ENCODE measurements at places on chromosomes 6 and 20.

DNA sequence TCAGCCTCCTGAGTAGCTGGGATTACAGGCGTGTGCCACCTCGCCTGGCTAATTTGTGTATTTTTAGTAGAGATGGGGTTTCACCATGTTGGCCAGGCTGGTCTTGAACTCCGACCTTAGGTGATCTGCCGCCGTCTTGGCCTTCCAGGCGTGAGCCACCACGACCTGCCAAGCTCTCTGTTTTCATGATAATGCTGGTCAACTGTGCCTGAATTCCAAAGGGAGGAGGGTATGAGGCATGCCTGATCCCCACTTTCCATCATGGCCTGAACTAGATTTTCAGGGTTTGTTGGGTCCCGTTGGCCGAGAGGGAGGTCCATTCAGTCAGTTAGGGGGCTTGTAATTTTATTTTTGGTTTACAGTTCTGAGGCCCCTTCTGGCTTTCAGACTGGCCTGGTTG is 28.0 kb upstream of the ANGPT4 start:
- DNase-seq: no peak

- no peak for DNase-seq
Observed at GRCh38 chr20:32516583-32517517, 68.3 kb downstream of the NOL4L start.

GRCh38 chr6:130417951-130418350 is 52.1 kb downstream of the TMEM200A start:
- DNase-seq: peak; percentile 57

- no peak for DNase-seq
Observed at GRCh38 chr6:29749308-29749662, 26.1 kb downstream of the HLA-F start.

DNA sequence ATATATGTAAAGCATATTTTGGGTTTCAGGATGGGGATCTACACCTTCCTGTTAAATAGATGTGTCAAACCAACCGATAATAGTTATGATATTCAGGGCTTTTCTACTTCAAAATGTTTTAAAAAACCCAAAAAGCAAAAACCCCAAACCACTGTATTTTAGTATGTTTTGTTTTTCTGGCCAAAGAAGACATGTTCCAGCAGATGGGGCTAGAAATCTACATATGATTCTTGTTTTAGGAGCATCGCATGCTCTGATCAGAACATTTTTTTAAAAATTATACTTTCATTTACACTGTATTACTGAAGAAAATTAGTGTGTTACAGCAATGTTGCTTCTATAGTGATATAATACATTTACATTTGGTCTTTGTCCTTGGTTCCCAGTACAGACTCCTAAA is 11.0 kb downstream of the RMND1 start:
- peak; percentile 62 for DNase-seq

DNA sequence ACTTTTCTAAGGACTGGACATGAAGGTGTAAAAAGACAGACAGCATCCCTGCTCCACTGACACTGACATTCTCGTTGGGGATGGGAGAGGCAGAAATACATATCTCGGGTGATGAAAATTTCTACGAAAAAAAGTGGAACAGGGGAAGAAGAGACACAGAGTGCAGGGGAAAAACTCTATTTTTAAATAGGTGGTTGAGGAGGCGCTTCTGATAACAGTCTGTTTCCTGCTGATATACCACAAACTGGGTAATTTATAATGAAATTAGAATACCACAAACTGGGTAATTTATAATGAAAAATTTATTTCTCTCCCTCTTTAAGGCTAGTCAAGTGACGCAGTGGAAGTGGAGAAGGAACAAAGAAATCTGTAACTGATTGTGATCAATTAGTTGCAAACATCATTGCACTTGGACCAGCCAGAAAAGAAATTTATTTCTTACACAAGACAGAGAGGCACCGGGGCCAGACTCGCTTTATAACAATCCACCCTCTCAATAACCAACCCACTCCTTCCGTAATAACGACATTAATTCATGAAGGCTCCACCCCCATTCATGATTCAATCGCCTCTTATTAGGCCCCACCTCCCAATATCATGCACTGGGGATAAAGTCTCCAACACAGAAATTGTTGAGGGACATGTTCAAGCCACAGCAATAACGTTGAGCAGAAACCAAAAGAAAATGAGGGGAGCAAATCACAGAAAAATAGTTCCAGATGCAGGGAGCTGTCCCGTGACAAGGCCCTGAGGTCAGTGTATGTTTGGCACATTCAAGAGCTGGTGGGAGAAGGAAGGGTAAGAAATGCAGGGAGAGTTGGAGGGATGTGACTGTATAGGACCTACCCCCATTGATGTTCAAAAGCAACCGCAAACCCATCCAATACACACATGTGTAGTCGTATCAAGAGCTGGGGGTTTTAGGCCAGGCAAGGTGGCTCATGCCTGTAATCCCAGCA is 6.6 kb upstream of the SRSF6 start:
- no peak for DNase-seq

- peak; percentile 11 for DNase-seq
Observed at GRCh38 chr20:24580006-24580405, 110.6 kb downstream of the SYNDIG1 start.

DNA sequence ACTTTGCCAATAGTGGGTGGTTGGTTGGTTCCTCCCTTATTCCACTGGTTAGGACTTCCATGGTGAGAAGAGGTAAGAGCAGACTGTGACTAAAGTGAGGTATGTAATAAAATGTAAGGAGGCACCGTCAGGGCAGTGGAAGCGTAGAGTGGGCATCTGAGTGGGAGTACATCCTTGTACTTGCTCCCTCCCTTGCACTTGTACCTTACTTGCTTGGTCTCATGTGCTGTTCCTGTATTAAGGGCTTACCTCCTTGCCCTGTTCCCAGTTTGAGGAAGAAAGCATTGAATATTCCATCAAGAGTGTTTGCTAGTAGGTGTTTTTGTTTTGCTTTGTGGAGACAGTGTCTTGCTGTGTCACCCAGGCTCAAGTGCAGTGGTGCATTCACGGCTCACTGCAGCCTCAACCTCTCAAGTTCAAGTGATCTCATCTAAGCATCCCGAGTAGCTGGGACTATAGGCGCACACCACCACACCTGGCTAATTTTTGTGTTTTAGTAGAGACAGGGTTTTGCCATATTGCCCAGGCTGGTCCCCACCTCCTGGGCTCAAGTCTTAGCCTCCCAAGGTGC is 25.5 kb downstream of the AMD1 start:
- no peak for DNase-seq

GRCh38 chr6:108380876-108381275 is 86.0 kb downstream of the AFG1L start:
- no peak for DNase-seq

- DNase-seq: no peak
Observed at GRCh38 chr6:17031961-17032360, 69.9 kb upstream of the STMND1 start.

DNA sequence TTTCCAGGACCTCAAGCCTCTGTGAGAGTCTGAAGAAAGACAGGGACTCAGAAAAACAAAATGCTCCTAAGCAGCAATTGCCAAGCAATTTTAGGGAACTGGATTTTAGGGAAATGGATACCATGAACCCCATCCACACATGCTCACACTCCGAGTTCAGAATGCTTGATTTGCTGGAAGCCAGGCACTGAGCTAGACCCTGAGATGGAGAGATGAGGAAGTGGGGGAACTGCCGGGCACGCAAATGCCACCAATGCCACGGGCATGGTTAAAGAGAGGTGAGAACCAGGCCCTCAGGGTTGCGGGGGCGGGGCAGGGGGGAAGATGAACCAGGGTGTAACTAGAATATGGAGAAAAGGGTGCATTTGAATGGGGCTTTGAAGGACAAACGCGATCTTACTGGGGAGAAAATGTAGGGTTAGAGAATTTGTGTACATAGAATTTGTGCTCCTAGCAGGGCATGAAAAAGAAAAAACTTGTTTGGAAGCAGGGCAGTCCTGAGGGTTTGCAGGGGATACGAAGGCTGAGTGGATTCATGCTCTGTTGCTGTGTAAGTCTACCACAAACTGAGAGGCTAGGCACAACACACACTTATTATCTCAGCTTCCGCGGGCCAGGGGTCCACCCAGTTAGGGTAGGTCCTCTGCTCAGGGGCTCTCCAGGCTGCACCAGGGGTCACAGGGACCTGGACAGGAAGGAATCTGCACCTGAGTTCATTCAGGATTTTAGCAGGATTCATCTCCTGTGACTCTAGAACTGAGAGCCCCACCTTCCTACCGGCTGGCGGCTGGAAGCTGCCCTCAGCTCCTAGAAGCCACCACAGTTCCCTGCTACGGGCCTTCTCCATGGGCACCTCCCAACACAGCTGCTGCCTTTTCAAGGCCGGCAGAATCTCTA is 108.0 kb downstream of the SNX5 start:
- no peak for DNase-seq

DNA sequence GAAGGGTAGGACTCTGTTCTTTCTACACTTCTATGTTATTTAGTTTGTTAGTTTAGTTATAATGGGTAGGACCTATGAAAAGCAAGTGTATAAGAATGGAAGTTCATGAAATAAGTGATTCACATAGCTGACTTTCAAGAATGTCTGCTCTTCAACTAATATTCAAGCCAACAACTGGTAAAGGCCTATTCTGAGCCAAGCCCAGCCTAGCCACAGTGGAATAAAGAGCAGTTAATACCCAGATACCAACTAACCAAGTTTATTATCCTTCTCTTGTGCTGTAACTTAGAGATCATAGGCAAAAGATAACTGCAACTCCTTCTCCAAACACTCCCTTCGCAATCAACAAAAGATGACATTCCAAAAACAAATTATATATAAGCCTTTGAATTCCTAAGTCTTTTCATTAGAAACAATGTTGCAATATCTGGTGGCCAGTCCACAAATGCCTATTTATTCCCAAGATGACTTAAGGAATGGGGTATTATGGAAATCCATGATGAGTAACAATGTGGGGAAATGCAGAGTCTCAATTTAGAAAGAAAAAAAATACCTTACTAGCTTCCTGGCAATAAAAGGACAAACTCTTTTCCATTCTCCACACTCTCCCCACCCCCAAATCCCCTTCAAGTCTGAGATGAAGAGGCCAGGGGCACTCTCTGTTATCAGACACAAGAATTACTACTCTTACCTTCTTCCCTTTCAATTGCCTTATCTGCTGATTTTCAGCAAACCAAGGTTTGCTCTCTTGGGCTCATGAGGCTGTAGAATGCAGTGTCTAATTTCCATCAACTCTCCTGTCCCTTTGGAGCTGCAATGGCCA is 27.4 kb downstream of the BTBD9 start:
- peak; percentile 78 for DNase-seq

Measured in fibroblast of mammary gland (primary cell).